NK-92 treated with Interleukin-12 subunit alpha and Interleukin-12 subunit beta, amount 100 ng/mL, for 24 hours (cell line): ENCODE measurements at places on chromosomes 5 and 9.
A peak's percentile ranks its signal among the peaks of the same experiment; 100 is the strongest.

- DNase-seq: no peak
Measured at GRCh38 chr5:128512894-128513293, 25.2 kb downstream of the FBN2 start.

GRCh38 chr9:89480825-89481537 lies 16.9 kb downstream of the SEMA4D start:
- DNase-seq: no peak

- no peak for DNase-seq
Measured at GRCh38 chr9:118091711-118092500, 387.7 kb downstream of the TLR4 start.

DNA sequence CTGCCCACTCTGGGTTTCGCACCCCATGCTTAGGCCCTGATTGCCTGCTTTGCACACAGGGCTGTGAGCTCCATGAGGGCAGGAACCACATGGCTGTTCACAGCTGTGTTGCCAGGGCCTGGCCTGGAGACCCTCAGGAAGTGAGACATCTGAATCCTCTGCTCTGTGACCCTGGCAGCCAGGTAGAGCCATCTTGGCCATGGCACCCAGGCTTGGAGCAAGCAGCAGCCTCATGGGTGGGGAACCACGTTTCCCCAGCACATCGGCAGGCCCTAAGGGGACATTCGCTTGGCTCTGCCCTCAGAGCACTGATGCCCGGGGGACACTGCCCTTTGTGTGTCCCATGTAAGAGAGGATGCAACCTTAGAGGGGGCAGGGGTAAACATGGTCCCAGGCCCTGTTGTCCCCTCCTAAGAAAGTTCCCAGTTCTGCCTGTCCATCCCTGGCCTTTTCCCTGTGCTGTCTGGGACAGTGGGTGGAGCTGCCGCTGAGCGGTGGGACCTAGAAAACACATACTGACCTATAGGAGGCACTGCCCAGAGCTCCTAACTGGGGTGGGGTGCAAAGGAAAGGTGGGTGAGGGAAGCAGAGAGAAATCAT lies 144.1 kb upstream of the IER5L start:
- DNase-seq: no peak

DNA sequence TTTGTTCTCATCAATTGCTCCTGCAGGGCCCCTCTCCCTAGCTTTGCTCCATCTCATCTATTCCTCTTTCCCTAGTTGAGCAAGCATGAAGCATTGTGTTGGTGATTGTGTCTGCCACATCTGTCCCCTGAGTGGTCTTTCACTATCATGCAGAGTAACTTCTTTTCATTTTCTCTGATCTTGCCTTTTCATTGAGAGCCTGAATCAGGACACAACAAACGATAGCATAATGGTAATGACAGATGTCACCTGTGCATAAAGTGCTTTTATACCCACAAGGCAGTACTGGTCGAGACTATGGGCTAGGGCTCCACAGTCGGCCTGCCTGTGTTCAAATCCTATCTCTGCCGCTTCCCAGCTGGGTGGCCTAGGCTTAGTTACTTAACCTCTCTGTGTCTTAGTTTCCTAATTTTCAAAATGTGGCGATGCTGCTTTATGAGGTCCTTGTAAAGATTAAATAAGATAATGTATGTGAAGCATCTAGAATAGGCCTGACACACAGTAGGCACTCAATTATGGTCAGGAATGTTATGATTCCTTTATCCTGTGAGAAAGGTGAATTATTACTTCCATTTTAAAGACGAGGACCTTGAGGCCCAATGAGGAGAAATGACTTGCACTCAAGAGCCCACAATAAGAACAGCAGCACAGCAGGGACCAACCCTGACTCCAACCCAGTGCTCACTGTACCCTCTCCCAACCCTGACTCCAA lies 137.1 kb upstream of the ZNF618 start:
- DNase-seq: no peak

- DNase-seq: no peak
Measured at GRCh38 chr5:78509884-78510769, 138.4 kb downstream of the LHFPL2 start.

DNA sequence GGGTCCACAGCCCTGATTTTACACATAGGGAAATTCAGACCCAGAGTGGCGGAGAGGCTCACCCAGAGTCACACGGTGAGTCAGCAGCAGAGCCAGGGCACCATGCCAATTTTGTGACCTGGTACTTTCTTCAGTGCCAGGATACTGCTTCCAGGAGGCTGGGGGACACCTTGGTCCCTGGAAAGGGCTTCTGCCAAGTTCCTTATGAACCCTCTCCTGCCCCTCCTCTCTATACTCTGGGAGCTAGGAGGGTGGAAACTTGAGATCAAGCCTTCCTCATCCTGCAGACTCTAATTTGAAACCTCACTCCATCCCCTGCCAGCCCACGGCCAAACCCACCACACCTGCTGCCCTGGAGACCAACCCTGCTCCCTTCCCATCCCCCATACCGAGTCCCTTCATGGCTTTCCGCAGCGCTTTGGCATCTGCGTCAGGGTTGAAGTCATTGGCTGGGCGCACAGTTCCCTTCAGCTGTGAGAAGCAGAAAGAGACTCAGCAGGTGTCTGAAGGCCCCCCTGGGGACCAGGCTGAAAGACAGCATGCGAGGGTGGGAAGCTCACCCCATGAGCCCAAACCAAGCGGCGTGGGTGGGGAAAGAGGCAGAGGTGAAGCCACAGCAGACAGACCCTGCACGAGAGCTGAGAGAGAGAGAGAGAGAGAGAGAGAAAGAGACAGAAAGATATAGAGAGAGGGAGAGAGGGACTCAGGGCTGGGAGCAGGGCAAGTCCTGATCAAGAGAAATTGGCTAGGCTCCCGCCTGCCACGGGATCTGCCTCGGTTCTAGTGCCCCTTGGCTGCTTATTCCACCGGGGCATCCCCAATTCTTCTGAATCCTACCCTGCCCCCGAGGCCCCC lies 33.5 kb downstream of the ANXA6 start:
- DNase-seq: no peak

GRCh38 chr5:167634432-167634831 lies 657.0 kb upstream of the WWC1 start:
- DNase-seq: no peak

DNA sequence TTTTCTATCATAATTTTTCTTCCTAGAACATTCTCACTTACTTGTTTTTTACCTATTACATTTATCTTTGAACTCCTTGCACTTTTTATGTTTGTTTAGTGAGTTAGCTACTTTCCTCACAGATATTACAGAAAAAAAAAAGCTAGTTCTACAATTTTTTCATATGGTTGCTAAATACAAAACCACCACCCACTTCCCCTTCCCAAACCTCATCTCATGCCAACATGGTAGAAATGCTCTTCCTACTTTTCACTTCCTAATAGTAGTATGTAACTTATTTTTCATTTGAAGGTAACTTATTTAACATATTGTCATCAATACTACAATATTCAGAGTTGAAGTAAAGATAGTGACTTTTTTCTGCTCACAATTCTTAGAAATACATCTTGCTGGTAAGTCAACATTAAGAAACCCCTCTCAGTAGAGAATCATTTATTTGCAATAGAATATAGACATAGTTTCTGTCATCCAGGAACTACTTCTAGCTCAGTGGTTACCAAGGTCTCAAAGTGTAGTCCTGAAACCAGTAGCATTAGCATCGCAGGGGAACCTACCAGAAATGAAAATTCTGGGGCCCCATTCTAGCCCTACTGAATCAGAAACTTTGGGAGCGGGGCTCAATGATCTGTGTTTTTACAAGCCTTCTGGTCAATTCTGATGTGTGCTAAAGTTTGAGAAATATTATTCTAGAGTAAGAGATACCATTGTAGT lies 1124.6 kb downstream of the DTWD2 start:
- DNase-seq: no peak

- no peak for DNase-seq
Measured at GRCh38 chr9:130670644-130671043, 6.2 kb downstream of the PRDM12 start.

GRCh38 chr5:100430268-100431195 lies 104.6 kb upstream of the FAM174A start:
- peak; percentile 0 for DNase-seq

DNA sequence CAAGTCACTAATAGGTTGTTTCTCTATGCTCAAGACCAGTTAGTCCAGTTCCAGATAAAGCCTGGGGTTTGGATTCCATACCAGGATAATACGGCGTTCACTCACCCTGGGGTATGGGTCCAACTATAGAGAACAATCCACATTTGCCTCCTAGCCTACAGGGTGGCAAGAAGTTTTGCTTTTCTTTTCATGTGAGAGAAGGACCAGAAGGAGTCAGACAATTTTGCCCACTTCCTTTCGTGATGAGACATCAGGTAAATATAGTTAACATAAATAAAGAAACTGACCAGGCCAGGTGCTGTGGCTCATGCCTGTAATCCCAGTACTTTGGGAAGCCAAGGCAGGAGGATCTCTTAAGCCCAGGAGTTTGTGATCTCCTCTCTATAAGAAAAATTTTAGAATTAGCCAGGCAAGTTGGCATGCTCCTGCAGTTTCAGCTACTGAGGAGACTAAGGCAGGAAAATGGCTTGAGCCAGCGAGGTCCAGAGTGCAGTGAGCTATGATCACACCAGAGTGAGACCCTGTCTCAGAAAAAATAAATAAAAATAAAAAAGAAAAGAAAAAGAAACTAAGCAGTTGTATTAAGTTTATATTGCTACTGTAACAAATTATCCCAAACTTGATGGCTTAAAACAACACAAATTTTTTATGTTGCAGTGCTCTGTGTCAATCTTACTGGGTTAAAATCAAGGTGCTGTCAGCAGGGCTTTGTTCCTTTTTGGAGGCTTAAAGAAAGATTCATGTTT lies 7.5 kb upstream of the REEP5 start:
- no peak for DNase-seq

DNA sequence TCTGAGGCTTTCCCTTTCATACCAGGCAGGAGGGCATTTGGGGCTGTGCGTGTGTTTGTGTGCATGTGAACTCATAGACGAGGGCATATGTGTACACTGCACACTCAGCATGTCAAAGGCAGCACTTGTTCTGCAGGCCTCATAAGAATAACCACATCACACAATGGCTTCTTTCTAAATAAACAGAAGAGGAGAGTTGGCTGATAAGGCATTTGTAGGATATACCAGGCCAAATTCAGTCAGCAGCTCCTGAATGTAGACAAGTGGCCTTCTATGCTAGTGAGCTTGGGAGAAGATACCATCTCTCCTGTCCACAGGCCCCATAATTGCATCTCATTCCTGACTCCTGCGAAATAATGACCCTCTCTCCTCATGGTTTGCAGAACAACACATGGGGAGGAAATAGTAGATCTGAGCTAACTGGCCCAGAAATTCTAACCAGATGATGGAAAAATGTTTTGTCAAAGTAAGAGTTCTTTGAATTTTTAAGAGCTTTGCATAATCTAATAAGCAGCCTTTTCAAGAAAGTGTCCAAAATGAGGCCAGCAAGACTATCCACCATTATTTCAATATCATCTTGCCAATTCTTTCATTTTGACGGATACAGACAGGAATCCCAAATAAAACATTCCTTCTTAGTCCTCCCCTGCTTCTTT lies 60.5 kb upstream of the GAS1 start:
- DNase-seq: no peak

DNA sequence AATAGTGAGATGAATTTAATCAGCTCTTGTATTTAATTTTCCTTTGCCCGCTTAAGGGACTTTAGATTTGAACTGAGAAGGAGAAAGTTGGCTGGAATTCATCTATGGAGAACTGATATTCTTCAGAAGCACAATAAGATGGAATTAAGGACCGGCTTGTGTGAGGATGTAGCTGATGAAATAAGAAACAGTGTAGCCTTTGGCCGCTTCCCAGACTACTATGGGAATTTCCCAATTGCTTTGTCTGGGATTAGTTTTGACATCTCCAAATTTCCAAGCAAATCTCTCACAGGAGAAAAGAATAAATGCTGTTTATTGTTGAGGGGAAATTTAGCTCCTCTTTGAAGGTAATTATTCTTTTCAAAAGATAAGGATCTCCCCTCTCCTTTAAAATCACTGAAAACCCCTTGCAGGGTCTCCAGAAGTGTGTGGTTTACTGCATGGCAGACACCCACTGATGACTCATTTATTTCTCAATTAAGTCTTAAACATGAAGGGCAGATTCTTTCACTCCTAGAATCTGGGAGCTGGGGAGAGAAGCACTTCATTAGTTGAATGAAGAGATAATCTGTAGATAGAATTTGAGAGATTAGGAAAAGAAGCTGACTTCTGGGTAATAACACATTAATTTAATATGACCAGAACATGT lies 606.5 kb upstream of the ADAMTS16 start:
- DNase-seq: no peak

DNA sequence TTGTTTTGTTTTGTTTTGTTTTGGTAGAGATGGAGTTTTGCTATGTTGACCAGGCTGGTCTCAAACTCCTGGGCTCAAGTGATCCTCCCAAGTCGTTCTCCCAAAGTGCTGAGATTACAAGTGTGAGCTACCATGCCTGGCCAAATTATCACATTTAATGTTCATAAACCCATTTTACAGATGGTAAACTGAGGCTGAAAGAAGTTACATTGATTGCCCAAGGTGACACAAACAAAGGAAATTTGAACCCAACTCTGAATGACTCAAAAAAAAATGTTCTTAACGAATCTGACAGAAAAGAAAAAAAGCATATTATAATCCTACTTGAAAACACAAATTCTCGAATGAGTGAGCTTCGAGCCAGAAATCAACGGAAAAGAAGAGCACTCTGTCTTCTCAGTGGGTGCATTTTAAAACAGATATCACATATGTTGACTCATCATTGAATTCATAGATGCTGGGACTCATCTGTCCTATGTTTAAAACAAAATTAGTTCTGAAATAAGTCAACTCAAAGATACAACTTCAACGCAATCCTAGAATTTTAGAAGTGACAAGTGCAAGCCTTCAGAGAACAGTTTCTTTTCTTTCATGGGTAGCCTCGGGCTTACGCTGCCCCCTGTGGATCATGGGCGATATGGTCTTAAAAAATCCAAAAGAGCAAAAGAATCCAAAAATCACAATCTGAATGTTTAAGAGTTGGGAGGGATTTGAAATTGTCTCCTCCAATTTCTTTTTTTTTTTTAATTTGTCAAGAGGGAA lies 28.4 kb downstream of the TIMD4 start:
- DNase-seq: no peak

GRCh38 chr5:171578049-171578828 lies 158.8 kb downstream of the FGF18 start:
- no peak for DNase-seq

DNA sequence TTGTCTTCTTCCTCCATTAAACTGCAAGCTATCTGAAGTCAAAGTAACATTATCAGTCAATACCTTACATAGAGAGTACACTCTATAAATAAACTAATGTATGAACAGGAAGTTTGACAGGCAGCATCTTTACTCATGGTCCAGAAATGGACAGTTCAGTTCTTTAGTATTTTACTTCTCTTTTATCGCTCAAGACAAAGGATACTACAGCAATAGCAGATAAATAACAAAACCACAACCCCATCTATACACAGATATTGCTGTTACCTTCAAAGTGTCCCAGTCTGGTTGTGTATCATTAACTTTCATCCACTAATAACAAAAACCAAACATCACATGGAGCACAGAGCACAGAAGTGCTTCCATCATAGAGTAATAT lies 46.4 kb downstream of the SEMA5A start:
- no peak for DNase-seq

GRCh38 chr5:78761840-78762239 lies 113.3 kb upstream of the LHFPL2 start:
- DNase-seq: no peak

- no peak for DNase-seq
Measured at GRCh38 chr5:163321511-163321910, 115.9 kb upstream of the CCNG1 start.

GRCh38 chr9:88691811-88692210 lies 156.8 kb downstream of the NXNL2 start:
- DNase-seq: no peak
